Heart left ventricle (tissue), 16 donors: ENCODE measurements at places on chromosomes 11 and 22. TPM values are rescaled to one million over a fixed set of nuclear protein-coding genes. Genes with fewer than 3 reads are reported as not detected.
A peak's percentile ranks its signal among the peaks of the same experiment; 100 is the strongest.

The SIRT3 gene
- 46.5 TPM for total RNA-seq

The ZP1 gene
- total RNA-seq, result not detected

The POU2AF1 gene
- total RNA-seq, result not detected

The PANX2 gene
- total RNA-seq, result not detected

The PARVB gene
- 172 TPM for total RNA-seq

- DNase-seq, result no peak
Observed at GRCh38 chr11:68014157-68014946, 4.2 kb downstream of the ALDH3B1 start.

DNA sequence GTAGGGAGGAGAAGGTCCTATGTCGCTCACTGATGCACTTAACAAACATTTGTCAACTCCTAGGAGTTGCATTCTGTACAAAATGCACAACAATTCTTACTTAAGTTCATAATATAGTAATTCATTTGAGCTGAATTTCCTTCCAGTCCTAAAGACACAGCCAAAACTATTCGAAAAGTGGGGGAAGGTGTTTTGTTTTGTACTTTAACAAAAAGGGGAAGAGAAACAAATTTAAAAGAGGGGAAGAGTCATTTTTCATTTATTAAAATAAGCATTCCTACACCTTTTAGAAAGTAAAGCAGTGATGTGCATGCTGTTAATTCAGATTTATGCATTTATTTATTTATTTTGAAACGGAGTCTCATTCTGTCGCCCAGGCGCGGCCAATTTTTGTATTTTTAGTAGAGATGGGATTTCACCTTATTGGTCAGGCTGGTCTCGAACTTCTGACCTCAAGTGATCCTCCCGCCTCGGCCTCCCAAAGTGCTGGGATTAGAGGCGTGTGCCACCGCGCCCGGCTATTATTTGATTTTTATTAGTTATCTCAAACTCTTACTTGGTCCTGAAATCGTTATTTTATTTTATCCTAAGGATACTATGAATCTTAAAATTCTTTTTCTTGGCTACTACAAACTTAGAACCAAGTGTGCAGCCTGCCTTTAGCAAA lies 1.1 kb upstream of the FANCF start:
- no peak for DNase-seq

GRCh38 chr22:31753005-31753633 lies 700 bp upstream of the DEPDC5 start:
- DNase-seq, result peak; percentile 37

- peak; percentile 56 for DNase-seq
Observed at GRCh38 chr11:112837162-112837826, 123.9 kb upstream of the NCAM1 start.

DNA sequence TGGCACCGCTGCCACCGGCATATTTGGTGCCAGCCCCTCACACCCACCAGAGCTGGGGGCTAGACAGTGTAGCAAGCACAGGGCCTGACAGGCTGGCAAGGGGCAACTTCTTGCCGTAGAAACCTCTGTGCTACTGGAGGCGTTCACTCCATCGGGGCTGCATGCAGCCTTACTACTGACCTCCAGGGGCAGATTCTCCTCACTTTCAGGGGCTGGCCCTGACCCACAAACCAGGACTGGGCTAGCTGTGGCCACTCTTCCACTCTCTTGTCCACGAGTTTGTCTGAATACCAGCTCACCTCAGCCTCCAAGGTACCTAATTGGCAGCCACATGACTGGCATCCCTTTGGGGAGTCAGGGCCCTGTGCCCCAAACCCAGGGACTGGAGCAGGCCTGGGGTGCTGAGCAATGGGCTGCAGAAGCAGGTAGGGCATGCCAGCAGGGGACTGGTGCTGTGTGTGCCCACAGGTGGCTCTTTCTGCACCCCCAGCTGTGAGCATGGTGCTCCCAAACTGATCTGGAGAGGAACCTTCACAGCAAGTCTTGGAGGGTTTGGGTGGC lies 2.1 kb upstream of the LMO1 start:
- DNase-seq, result no peak

DNA sequence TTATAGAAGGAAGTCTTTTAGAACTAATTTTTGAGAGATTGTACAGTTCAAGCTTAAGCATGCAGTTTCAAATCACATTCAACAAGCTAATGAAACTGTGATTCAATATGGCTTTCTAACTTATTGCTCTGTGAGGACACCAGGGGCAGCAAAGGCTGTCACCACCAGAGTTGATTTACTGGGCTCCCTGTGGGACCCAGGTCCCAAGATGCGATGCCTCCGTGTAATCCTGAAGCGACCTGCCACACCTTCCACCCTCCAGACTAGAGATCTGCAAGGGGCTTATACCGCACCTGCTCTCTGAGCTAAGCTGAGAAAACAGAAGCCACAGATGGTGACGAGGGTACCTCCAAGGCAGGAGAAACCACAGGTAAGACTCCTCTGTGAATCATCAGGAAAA lies 918 bp upstream of the OR51Q1 start:
- no peak for DNase-seq

GRCh38 chr22:45268167-45268957 lies 16.4 kb upstream of the UPK3A start:
- no peak for DNase-seq

DNA sequence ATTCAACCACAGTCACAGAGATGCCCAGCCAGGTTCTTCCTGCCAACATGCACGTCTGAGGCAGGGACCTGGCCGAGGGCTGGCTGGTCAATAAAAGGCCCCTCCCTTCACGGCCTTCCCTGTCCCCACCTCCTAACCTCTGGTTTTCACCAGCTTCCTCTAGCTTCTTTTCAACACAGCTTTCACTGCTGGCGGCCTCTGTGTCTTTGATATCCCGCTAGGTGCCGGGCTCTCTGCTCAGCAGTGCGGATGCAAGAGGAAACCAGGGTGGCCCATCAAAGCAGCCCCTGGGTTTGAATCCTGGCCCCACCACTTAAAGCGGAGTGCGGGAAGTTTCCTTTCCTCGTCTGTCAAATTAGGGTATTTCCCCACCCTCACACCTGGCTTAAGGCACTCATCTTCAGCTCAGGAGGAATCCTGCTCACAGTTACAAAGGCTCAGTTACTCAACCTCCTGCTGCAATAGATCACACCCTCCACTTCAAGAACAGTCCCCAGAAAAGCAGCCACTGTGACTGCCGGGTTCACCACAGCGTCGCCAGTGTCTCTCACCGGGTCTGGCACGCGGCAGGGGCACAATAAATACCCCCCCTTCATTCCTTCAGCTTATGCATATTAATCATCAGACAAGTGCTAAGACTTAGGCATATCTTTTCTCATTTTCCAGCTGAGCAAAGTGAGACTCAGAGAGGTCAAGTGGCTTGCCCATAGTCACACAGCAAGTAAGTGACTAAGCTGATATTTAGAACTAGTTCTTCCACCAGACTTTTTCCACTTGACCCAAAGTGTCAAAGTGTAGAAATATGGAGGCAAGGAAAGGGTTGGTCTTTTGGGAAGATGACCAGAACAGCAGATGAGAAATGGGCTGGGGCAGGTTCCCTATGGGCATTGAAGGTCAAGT lies 45.7 kb downstream of the TXN2 start:
- DNase-seq, result no peak

GRCh38 chr11:103963648-103964047 lies 72.8 kb upstream of the DDI1 start:
- no peak for DNase-seq

- no peak for DNase-seq
Observed at GRCh38 chr22:36764641-36765040, 11.3 kb downstream of the IFT27 start.

DNA sequence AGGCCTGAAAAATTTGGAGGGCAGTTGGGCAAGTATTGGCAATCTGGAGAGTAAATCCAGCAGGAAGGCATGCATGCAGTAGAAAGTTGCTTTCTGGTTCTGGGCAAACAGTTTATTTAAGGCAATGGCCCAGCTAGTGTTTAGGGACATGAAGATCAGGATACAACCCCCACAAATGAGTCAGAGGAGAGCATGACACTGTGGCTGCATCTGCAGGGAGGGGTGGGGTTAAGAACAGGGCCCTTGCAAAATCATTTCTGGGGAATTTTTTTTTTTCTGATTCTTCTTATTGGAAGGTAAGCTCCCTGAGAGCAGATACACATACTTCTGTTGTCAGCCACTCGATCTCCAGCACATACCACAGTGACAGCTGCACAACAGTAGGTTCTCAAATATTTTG lies 61.1 kb downstream of the FDX1 start:
- DNase-seq, result no peak

GRCh38 chr11:80144897-80145594 lies 704.2 kb upstream of the TENM4 start:
- no peak for DNase-seq

GRCh38 chr11:59769111-59769510 lies 13.9 kb downstream of the STX3 start:
- DNase-seq, result no peak

DNA sequence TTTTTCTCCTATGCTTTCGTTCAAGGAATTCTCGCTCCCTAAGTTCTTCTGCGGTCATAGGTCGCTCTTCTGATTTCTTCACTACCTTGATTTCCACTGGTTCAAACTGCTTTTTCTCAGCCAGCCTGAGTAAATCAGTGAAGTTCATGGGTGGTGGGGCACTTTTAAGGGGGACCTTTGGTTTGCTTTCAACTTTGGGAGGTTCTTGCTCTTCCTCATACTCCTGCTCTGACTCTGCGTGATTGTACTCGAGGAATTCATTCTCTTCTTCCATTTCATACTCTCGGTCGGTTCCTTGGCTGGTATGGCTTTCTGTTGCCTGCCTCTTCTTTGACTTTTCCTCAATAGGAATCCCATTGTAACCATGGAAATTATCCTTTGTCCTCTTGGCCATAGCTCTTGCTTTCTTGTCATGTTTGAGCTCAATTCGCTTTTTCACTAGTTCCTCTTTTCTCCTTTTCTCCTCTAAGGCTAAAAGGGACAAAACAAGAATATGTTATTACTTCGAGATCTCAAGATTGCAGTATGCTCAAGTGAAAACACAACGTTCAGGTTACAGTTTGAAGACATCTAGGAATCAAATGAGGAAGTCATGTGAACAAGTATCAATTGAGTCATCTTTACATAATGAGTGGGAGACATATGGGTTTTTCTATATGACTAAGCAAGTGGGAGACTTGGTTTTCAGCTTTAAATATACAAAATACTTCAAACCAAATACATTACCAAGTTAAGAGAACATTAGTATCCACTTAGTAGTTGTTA lies 16.2 kb downstream of the MISFA start:
- DNase-seq, result no peak

GRCh38 chr11:106012744-106013143 lies 9.3 kb downstream of the MSANTD4 start:
- peak; percentile 9 for DNase-seq

DNA sequence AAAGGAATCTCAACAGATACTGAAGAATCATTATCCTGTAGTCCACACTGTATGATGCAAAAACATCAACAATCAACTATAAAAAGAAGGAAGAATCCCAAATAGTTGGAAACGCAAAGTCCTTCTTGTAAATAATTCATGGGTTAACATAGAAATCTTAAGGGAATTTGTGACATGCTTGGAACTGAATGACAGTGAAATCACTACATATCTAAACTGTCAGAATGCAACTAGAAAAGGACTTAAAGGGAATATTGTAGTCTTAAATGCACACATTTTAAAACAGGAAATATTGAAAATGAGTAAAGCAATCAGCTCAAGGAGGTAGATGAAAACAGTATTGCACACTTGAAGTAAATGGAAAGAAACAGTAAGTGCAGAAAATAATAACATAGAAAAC lies 147.6 kb upstream of the MPPED2 start:
- DNase-seq, result no peak

DNA sequence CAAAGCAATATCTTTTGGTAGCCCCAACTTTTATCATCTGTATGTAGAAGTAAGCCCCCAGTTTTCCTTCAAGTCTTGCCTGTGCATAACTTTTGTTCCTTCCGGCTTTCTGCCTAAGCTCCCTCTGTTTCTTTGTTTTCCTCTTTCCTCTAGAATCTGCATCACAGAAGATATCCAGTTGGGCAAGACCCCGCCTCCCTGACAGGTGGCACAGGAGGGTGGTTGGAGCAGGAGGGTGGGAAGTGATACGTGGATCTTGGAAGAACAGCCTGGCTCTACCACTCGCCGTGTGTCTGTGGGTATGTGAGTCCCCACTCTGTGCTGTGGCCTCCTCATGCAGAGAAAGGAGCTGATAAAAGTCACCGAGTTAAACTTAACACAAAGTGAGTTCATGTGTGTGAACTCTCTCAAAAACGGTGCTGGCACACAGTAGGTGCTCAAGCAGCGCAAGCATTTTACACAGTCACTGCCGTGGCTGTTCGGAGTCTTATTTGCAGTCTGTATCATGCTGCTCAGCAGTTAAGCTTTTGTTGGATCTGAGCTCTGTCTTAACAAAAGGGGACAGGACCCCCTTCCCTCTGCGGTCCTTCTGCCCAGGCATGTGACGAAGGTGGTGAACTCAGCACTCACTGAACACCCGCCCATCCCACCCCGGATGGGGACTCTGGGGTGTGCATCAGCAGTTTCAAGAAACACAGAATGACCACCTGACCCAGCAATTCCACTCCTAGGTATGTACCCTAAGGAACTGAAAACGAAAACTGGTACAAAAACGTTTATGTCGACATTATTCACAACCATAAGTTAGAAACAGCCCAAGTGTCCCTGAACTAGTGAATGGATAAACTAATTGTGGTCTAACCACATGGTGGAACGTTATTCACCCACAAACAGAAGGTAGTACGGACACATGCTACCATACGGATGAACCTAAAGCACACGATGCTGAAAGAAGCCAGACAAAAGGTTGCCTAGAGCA lies 249.1 kb downstream of the CTTN start:
- no peak for DNase-seq

GRCh38 chr22:24025475-24025874 lies 14.4 kb downstream of the CABIN1 start:
- no peak for DNase-seq

DNA sequence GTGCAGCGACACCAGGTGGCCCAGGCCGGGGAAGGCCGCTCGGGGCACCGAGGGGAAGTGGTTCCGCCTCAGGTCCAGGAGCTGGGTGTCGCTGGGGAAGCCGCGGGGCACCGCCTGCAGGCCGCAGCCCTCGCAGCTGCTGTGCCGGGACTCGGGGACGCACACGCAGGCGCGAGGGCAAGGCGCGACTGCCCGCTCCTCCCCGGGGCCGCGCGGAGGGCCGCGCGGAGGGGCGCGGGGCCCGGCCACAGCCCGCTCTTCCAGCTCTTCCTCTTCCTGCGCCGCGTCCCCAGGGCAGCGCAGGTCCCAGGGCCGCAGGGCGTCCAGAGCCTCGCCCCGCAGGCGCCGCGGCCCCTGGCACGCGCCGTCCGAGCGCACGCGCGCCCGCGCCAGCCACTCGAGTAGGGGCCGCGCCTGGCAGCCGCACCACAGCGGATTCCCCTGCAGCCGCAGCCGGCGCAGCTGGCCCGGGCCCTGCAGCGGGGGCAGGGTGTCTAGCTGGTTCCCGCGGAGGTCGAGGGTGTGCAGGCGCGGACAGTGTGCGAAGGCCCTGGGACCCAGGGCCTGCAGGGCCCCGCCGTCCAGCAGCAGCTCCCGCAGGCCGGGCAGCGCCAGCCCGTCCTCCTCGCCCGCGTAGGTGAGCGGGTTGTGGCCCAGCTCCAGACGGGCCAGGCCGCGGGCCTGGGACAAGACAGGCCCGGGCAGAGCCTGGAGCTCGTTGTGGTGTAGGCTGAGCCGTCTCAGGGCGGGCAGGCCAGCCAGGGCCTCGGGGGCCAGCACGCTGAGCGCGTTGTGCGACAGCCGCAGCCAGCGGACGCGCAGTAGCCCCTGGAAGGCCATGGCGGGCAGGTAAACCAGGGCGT lies 2.8 kb downstream of the CHADL start:
- peak; percentile 75 for DNase-seq

GRCh38 chr11:34773826-34774225 lies 142.4 kb downstream of the APIP start:
- DNase-seq, result no peak

- DNase-seq, result peak; percentile 87
Observed at GRCh38 chr11:119671051-119671450, 57.9 kb downstream of the NECTIN1 start.
